ENCODE measurements at places on chromosomes 1 and 21.

- DNase-seq = no peak
Measured at GRCh38 chr1:182366596-182366995, 25.0 kb downstream of the GLUL start.

GRCh38 chr1:245067257-245067656 lies 87.5 kb upstream of the KIF26B start:
- no peak for DNase-seq

- DNase-seq = no peak
Measured at GRCh38 chr1:14462851-14463250, 135.6 kb upstream of the KAZN start.

DNA sequence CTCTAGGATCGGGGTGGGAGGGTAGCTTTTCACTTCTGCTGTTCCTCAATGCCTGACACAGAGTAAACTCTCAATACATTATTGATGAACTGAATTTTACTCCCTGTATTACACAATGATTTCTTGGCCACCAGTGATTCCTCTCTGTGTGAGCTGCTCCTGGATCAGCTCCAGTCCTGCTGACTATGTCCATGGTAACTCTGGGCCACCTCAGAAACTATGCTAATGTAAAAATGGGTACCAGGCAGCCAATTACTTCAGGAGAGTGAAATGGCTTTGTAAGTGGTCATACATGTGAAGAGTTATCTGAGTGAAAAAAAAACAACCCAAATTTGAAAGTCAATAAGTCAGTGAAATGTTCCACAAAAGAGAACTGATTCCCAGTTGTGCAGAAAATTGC lies 311.0 kb downstream of the KCNH1 start:
- DNase-seq = no peak

DNA sequence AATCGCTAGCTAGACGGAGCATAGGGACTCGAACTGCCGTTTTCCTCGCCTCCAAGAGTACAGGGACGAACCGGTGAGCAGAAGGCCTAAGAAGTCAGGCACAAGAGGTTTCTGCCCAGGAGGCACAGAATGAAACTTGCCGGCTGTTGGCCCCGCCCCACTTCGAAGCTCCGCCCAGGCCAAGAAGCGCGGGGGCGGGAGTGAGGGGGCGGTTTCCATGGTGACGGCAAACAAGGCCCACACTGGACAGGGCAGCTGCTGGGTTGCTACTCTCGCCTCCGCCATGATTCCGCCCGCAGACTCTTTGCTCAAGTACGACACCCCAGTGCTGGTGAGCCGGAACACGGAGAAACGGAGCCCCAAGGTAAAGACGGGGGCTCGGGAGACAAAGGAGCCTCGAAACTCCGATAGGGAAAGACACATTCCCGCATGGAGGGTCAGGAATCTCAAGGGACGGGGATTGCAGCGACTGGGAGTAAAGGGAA lies at the start of gene DNALI1:
DNALI1 (plus strand) TSS at position 229 of the 485 bp plus-strand sequence; CDS start at position 284, 55 bp downstream.
- no peak for DNase-seq

DNA sequence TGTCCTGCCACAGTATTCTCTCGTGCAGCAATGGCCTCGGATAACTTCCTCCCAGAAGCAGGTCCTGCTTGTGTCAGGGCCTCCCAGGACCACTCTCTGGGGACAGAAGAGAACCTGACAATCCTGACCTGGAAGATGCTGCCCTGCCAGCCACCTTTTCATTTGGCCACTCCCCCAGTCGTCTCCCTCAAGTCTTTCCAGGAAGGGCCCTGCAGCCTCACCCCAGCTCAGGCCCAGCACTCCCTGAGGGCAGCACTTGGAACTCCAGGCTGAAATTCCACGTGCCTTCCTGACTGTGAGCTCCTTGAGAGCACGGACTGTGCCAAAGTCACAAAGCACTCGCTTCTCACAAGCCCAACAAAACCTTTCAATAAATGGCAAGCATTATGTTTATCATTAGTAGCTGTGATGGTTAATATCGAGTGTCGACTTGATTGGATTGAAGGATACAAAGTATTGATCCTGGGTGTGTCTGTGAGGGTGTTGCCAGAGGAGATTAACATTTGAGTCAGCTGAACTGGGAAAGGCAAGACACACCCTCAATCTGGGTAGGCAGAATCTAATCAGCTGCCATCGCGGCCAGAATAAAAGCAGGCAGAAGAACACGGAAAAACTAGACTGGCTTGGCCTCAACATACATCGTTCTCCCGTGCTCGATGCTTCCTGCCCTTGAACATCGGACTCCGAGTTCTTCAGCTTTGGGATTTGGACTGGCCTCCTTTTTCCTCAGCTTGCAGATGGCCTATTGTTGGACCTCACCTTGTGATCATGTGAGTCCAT lies 2.3 kb upstream of the CLEC20A start:
- DNase-seq = no peak

DNA sequence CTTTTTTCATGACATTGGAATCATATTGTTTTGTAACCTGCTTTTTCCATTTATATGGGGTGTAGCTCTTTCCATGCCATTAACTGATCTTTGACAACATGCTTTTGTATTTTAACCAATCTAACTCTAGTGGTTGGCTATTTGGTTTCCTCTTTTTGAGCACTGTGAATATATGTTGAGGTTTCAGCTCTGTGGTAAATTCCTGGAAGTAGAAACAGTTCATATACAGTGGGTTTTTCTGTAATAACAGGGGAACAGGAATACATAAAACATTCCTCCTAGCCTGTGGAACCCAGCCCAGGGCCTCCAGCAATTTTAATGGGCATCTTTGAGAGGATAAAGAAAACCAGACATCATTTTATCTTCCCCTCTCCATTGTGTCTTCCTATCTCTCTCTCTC lies 17.4 kb downstream of the AZIN2 start:
- no peak for DNase-seq

GRCh38 chr1:110914676-110915075 lies 41.7 kb downstream of the CD53 start:
- DNase-seq = no peak

- DNase-seq = no peak
Measured at GRCh38 chr1:24743404-24744211, 1.6 kb upstream of the CLIC4 start.

DNA sequence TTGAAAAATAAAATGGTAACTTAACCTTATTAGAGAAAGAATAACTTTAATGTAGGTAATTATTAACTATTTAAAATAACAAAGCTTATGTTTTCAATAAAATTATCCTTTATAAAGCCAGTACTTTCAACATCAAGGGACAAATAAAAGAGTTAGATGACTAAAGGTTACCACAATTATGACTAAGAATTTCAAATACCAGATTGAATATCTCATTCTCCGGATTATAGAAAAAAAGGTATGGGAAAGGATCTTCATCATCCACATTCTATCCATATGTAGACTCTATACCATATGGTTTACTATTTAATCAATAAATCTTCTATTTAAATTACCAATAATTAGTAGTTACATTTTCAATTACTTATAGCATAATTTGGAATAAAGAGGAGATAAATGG lies 62.8 kb downstream of the TOR3A start:
- no peak for DNase-seq

DNA sequence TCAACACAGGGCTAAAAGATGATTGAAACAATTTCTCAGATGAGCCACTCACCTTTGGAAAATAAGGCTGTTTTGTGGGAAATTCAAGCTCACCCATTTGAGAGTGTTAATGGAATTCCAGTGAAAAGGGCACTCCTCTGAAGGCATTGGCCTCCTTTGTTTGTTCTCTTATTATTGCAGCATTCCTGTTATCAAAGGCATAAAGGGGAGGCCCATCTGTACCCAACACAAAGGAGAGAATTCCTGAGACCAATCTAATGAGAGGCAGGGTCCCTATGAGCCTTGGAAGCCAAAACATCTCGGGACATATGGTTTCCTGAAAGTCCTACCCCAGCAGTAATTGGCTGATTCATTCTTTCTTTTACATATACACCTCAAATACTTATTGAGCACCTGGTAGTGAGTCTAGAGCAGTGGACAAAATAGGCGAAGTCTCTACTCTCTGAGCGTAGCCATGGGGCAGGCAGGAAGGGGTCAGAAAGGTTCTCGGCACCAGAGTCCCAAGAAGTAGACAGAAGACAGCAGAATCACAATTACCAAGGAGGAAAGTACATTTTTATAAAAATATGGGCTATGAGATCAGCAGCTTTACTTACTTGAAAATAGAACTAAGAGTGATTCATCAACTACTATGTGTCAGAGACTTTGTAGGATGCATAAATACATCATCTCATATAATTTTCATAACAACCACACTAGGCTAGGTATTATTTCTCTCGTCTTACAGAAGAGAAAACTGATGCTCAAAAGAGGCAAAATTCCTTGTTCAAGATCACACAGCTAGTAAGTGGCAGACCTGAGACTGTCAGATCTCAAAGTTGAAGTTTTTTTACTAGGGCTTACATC lies 218.7 kb downstream of the DAB1 start:
- DNase-seq = no peak

Data from activated CD8-positive, alpha-beta memory T cell treated with anti-CD3 and anti-CD28 coated beads, Interleukin-2, amount 50 U/mL, for 4 hours (primary cell).